Fibroblast of skin of back (primary cell): ENCODE measurements at places on chromosomes 1 and 21.
A peak's percentile ranks its signal among the peaks of the same experiment; 100 is the strongest.

- peak; percentile 79 for DNase-seq
Measured at GRCh38 chr1:200838676-200839445, 33.9 kb upstream of the GPR25 start.

DNA sequence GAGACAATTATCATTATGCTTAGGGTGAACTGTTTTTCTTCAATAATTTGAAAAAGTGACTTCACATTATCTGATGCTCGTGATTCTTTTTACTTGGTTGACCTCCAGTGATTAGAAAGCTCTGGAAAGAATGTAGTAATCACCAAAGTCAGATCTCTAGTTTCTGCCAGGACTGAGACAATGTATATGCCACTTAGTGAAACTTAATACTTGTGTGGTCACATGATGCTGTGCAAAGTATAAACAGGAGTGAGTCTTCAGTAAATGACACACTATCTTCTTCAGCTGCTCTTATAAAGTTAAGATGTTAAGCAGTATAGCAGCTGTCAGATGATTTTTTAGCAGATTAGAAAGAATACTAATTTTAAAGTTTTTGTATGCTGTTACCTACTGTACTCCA is 17.2 kb downstream of the VCAM1 start:
- peak; percentile 54 for DNase-seq

DNA sequence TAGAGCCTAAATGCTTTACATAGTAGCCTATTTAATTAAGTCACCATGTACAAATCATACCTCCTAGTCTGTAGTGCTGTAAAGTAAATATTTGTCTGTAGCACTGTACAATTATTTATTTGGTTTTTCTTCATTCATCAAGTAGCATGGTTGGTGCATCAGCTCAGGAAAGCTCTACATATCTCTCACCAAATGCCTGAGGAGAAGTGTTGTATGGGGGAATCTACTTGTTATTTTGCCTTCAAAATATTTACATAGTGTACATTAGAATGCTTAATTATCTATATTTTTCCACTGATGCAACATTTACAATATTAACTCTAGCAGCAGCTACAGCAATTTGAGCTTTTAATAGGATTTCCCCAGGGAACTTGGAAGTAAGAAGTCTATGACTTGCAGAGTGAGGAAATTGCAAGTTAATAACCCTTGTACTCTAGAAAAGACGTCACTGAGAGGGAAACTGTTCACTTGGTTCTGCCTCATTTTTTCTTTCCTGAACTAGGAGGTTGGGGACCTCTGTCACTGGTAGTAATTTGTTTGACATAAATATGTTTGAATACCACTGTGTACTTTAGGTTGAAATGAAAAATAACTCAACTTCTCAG is 207.4 kb downstream of the PDE4B start:
- DNase-seq = no peak

GRCh38 chr1:83802460-83803152 is 196.3 kb downstream of the TTLL7 start:
- no peak for DNase-seq

DNA sequence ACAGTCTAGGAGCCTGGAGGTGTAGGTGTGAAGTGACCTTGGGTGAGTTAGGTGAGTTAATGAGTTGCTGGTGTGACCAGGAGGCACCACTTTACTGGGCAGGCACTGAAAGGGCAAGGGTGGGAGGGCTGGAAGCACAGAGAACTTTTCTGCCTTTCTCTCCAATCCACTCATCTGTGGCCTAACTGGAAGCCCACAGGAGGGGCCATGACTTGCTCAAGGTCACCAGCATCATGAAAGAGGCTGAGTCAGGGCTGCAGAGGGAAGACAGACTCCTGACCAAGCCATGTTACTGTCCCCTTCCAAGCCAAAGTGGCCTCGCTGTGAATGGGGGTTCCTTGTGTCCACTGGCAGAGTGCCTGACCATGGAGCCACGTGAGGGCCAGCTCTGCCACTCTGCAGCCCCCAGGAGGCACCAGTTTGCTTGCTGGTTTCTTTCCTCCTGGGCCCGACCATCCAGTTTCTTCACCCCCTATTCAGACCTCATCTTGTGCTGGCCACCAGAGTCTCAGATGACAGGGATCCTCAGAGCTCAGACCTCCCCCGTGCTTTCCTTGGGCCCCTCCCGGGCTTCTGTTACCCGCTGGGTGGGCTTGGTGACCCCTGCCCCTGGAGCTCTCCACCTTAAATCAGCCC is 4.3 kb upstream of the BSND start:
- no peak for DNase-seq

DNA sequence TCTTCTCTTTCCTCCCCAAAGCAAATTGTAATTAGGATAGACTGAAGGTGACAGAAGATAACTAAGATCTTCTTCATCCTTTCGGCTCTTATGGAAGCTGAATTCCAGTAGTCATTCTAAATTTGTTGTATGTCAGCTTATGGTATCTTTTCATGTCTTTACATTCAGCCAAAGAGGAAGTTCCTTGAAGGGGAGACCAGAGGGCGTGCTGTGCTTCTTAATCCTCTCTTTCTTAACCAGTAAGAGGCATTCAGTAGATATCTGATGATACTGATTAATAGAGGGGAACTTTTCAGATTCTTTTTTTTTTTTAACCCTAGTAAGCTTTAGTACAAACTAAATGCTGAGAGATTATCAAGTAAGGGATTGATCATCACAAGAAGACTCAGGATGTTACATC is 102.3 kb downstream of the OSBPL9 start:
- no peak for DNase-seq
